NCI-H187 (cell line): ENCODE measurements at places on chromosomes 13 and 19.
A peak's percentile ranks its signal among the peaks of the same experiment; 100 is the strongest.

DNA sequence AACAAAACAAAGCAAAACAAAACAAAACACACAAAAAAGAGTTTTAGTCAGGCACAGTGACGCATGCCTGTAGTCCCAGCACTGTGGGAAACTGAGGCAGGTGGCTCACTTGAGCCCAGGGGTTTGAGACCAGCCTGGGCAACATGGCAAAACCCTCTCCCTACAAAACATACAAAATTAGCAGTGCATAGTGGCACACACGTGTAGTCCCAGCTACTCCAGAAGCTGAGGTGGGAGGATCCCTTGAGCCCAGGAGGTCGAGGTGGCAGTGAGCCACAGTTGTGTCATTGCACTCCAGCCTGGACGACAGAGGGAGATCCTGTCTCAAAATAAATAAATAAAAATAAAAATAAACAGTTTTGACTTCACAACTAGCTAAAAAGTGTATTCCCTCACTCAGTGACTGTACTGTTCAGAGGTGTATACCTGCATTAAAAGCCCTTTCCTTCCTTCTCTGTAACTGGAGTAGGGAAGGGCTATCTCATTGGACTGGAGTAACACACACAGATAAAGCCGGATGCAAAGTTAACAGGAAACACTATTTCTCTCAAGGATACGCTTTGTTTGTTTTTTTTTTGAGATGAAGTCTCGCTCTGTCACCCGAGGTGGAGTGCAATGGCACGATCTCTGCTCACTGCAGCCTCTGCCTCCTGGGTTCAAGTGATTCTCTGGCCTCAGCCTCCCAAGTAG, 3.7 kb upstream of the BAX start:
- DNase-seq, result no peak

DNA sequence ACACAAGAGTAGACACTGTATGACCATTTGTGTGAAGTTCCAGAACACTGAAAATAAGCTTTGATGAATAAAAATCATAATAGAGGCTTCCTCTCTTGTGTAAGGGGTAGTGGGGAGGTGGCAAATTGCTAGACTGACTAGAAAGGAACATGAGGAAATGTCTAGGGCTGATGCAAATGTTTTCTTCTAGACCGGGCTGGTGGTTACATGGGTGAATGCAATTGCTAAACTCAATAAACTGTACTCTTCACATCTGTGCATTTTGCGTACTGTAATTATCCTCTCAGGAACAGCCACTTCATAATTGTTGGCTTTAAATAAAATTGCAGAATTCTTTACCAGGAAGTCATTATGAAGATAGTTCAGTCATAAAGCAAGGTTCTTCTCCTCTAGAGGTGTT, 5.2 kb upstream of the KBTBD7 start:
- DNase-seq, result peak; percentile 41

- DNase-seq, result peak; percentile 97
Observed at GRCh38 chr19:3055741-3056416, 6.4 kb downstream of the TLE5 start.

- DNase-seq, result no peak
Observed at GRCh38 chr13:99845161-99845874, 126.2 kb downstream of the ZIC5 start.

- peak; percentile 87 for DNase-seq
Observed at GRCh38 chr13:112350300-112350699, 25.9 kb upstream of the SPACA7 start.

DNA sequence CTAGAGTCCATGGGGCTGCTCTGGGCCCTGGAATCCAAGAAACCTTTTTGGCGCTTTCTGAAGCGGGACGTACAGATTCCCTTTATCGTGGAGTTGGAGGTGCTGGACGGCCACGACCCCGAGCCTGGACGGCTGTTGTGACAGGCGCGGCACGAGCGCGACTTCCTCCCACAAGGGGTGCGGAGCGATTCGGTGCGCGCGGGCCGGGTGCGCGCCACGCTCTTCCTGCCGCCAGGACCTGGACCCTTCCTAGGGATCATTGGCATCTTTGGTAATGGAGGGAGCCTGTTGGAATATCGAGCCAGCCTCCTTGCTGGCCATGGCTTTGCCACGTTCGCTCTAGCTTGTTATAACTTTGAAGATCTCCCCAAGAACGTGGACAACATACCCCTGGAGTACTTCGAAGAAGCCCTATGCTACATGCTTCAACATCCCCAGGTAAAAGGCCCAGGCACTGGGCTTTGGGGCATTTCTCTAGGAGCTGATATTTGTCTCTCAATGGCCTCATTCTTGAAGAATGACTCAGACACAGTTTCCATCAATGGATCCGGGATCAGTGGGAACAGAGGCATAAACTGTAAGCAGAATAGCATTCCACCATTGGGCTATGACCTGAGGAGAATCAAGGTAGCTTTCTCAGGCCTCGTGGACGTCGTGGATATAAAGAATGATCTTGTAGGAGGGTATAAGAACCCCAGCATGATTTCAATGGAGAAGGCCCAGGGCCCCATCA, 3.5 kb upstream of the ZFP82 start:
- DNase-seq, result no peak

- DNase-seq, result no peak
Observed at GRCh38 chr13:19726611-19727010, 56.1 kb downstream of the PSPC1 start.

- no peak for DNase-seq
Observed at GRCh38 chr19:14160017-14160703, 23.8 kb upstream of the ASF1B start.

DNA sequence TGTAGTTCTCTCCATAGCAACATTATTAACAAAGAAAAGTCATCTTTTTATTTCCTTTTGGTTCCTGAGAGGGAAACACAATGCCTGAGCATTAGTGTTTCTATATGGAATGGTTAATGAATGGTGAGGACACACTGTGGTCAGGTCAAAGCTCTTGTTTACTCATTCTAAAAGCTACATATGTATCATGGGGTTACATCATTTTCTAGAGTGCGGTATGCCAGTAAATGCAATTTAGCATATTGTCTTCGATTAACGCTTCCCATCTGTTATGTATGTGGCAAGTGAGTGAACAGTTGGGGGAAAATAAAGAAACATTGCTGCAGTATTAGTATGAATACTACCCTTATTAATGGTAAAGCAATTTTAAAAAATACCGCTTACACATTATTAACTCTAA, 1152.2 kb upstream of the SPRY2 start:
- DNase-seq, result no peak

DNA sequence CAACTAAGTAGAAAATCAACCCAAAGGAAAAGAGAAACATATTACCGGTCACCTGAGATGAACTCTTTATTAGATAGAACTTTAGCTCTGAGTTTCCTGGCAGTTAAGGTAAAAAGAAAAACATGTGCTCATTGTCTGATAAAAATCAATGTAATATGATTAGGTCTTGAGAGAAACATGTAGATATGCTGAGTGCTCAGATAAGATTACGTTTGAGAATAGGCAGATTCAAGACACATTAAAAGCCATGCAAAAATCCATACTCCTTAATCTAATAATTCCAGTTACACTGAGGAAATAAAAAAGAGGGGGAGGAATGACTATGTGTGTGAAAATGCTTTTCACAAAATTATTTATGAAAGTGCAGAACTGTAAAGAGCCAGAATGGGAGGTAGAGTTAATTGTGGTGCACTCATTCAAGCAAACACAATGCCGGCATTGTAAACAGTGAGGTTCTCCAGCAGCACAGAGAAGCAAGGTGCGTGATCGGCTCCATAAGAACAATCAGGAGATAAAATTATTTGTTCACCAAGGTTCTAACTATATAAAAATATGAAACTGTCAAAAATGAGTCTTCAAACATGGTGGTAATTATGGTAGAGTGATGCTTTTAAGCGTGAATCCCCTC, 88.8 kb downstream of the MBNL2 start:
- DNase-seq, result no peak

GRCh38 chr13:39385621-39386231, 217.3 kb downstream of the LHFPL6 start:
- DNase-seq, result no peak

GRCh38 chr13:59730026-59730425, 433.7 kb downstream of the DIAPH3 start:
- DNase-seq, result no peak

- no peak for DNase-seq
Observed at GRCh38 chr13:77118134-77118533, 91.2 kb upstream of the FBXL3 start.

- no peak for DNase-seq
Observed at GRCh38 chr19:16125737-16126495, 14.2 kb downstream of the RAB8A start.

DNA sequence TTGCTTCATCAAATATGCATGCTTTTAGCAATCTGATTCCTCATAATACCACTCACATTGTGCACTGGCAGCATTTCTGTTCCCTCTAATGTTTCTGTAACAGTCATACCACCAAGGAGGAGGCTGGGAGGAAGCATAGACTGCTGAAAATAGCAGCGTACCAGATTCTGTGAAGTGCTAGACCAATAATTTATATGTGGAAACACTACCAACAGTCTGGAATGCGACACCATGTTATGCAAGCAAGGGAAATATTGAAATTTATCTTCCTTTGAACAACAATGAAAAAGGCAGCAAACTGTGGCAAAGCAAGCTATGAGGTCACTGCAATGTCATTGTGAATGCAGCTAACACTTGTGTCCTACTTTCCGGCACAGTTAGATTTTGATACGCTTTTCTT, 1388.0 kb downstream of the EFNB2 start:
- no peak for DNase-seq

DNA sequence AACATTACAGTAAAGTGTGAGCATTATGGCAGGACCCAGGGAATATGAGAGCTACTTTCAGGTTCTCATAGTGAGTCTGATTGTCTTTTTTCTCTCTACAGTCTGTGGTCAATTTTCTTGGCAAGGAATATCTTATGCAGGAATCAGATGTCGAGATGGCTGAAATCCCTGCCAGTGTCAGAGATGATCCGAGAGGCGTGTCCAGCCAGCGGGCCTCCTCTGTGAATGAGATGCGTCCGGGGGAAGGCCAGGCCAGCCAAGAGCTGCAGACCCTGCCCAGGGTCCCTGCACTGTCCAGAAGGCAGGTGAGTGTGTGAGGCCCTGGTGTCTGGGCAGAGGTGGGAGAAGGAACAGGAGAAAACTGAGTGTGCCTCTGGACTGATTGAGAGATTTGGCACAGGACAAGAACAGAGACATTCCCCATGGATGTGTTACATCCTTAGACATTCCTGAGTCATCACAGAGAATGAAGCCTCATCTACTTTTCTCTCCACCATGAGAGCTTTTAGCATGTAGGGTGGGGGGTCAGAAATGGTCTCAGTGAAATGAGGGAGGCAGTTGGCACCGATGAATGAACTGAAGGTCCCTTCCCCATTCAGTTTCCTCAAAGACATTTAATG, 27.3 kb upstream of the EDDM13 start:
- DNase-seq, result no peak

DNA sequence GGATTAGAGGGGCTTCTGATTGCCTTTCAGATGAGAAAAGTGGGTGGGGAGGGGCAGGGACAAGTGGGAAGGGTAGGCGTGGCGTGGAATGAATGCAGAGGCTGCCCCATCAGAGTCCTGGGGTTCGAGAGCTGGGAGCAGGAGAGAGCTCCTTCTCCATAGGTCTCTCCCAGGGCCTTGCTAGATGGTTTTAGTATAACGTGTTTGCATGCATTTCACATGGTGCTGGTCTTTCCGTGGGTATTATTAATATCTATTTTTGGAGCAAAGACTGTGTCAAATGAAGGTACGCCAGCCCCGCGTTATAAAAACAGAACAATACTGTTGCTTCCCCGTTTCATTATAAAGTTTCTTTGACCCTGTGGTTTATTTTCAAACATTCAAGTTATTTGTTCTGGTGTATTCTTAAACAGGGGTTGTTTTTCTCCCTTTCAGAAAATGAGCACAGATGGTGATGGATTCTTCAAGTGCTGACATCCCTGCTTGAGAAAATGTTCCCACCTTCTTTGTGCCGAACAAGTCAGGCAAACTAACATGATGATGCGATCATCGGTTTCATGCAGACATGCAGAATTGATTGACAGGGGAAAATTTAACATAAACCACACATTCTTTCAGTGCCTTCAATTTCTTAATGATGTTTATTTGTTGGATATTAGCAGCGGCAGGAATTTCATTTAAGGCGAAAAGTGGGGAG, 62.1 kb upstream of the ZNF536 start:
- no peak for DNase-seq

GRCh38 chr19:39390451-39390750, 505 bp downstream of the PAF1 start:
- DNase-seq, result no peak

DNA sequence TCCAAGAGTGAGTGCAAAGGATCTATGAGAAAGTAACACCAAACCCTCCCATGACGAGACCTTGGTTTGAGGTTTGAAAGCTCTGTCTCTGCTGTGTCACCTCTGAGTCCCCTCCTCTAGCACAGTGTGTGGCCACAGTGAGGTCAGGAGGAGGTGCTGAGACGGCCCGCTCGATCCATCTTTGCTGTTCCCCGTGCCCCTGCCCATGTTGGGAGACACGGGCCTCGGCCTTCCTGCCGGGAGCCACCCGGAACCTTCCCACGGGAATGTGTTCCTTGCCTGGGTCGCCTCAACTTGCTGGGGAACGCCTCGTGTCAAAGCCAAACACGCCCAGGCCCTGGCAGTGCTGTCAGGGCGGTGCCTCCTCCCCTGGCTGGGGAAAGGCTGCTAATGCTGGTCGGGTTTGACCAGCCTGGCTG, 10.1 kb downstream of the NANOS3 start:
- no peak for DNase-seq

DNA sequence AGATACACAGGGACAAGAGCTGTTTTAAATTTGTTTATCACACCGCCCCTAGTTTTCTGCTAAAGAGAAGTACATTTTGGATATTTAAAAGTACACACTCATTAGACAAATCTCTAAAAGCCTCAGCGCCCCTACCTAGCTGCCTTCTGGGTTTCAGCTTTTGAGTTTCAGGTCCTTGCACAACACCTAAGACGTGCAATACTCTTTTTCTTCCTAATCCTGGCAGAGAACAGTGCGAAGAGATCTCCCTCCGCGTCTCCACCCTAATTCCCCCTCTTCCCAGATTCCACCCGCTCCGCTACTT, 421 bp upstream of the KLF5 start:
- DNase-seq, result peak; percentile 98

GRCh38 chr13:114097212-114097892, 35.1 kb downstream of the RASA3 start:
- DNase-seq, result no peak

GRCh38 chr19:30559446-30559845, 187.3 kb downstream of the ZNF536 start:
- DNase-seq, result no peak

GRCh38 chr13:44429311-44429710, 55.7 kb downstream of the SERP2 start:
- no peak for DNase-seq

DNA sequence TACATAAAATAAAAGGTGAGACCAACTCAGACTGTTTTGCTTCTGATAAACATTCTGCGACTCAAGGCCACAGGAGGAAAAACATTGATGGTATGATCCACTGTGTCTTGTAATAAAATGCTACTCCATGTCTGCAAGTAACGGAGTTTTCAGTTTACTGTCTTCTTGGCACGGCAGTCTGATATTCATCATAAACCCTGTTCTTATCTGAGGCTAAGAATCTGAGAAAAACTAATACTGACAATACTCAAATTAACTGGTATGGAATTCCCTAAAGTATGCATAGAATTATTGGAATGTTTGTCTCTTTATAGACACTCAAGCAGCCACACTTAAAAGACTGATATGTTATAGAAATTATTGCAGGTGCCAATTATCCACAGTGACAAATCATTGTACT, 125.5 kb downstream of the TBC1D4 start:
- no peak for DNase-seq
